ENCODE measurements at places on chromosomes 5 and 9.
A peak's percentile ranks its signal among the peaks of the same experiment; 100 is the strongest.

DNA sequence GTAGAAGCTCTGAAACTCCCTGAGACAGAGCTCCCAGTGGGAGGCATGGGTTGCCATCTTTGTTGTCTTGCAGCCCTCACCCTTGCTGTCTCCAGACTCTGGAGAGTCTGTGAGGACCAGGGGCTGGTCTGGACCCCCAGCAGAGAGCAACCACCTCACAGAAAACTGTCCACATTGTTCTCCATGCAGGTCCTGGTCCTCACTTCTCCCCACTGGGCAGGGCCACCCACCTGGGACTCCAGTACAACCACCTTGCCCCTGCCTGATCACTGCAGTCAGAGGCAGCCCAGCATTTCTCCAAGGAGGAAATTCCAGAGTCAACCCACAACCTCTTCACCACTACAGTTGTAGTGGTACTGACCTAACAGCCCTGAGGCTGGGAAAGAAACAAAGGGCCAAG is 285.6 kb upstream of the RPS23 start:
- no peak for DNase-seq

GRCh38 chr9:120742951-120743416 is 28.7 kb upstream of the MEGF9 start:
- DNase-seq, result no peak

DNA sequence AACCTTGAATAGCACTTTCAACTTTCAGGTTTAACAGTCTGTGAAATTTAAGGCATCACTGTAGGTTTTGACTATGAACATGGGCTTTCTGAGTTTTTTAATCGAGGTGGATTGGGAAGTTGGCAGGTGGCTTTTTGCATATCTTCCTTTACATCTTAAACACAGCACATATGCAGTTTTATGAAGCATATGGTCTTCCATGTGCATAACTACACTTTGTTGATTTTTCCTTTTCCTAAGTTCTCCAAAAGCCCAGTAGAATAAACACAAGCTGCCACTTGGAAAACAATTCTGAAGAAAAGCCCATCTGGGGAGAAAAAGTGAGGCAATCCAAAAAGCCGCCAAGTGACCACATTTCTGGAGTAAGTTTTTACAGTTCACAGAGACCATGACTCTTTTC is 236.5 kb upstream of the IL12B start:
- DNase-seq, result no peak

- no peak for DNase-seq
Observed at GRCh38 chr9:117392992-117393391, 21.9 kb downstream of the ASTN2 start.

DNA sequence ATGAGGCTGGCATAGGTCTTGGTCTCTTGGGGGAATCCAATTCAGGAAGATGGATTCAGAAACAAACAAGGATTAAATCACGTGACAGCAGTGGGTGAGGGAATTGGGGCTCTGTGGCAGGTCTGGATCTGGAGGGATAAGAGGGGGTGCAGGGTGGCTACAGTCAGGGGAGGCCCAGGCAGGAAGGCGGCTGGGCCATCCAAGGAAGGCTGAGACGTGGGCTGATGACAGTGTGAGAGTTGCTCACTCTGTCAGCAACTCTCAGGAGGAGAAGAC is 65.8 kb upstream of the COL5A1 start:
- no peak for DNase-seq

DNA sequence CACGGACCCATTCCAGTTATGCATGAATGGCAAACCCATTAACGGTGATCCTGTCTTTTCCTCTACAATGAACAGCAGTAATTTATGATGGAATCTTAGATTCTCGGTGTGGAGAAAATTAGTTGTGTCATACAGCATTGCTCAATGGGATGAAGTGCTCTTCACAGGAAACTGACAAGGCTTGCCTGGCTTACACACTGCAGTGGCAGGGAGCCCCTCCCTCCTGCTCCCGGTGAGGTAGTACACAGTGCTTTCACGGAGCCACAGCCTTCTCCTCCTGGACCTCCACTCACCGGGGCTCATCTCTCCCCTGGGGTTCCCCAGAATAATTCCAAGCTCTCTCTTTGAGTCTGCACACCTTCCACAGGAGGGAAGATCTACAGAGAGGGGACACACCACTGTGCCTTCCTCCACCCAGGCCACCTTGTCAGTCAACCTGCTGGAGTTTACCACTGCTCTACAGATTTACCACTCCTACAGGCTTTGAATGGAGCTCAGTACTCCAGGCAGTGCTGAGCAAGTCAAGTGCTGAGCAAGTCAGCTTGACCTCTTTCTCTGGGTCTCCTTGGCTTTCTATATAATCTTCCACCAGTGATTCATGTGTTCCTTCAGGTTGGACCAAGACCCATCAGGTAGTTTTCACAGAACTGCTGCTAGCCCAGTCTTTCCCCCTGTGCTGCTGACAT is 59.1 kb upstream of the TBC1D2 start:
- no peak for DNase-seq

DNA sequence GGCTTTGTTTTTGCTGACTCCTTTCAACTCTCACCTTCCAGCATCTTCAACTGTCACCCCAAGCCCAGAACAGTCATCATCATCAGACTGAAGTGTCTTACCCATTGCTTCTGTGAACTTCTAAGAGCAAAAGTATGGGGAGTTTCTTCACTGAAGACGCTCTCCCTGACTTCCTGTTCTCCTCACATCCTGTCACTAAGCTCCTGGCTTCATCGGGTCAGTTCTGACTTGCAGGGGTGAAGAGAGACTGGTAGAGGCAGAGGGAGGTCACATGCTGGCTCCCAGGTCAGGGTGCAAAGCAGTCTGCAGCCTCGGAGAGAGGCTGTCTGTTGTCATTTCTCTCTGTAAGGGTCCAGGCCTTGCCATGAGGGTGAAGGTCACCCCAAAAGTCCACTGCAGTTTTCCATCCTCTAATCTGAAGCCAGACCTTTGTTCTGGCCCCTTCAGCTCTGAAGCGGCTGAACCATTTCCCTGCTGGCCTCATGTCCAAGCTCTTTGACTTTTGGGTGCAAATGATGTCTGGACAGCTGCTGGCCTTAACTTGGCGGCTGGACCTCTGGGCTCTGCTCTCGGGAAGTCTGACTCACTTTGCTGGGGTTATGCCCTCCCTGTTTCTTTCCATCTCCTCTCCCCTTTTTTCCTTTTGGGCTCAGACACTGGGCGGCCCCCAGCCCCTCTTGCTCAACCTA is 305.0 kb downstream of the RAB3C start:
- no peak for DNase-seq

GRCh38 chr5:143938230-143938629 is 126.3 kb downstream of the HMHB1 start:
- DNase-seq, result no peak

GRCh38 chr9:76313771-76314170 is 80.5 kb downstream of the RFK start:
- DNase-seq, result no peak

GRCh38 chr9:137454145-137454596 is 5.0 kb downstream of the NSMF start:
- peak; percentile 54 for DNase-seq

DNA sequence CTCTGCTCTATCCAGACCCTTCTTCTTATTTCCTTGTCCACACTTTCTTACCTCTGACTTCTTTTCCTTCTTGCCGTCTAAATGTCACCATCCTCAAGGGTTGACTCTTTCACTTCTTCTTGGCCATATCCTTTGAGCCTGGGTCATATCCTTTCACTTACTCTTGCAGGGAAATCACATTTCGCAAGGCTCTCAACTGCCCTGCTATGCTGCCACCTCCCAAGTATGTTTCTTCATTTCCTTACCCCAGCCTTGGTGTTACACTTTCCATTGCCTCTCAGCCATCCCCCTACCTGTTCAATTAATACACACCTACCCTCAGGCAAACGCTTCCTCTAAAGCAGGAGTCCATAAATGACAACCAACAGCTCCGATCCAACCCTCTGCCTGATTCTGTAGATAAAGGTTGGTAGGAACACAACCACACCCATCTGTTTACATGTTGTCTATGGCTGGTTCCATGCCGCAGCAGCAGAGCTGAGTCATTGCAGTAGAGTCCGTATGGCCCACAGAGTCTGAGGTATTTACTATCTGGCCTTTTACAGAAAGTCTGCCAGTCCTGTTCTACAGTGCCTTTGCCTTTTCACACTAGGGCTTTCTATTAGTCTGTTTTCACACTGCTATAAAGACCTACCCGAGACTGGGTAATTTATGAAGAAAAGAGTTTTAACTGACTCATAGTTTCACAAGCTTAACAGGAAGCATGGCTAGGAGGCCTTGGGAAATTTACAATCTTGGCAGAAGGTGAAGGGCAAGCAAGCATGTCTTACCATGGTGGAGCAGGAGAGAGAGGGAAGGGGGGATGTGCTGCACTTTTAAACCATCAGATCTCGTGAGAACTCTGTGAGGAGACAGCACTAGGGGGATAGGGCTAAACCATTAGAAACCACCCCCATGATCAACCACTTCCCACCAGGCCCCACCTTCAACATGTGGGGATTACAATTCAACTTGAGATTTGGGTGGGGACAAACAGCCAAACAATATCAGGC is 97.9 kb downstream of the SV2C start:
- DNase-seq, result no peak

DNA sequence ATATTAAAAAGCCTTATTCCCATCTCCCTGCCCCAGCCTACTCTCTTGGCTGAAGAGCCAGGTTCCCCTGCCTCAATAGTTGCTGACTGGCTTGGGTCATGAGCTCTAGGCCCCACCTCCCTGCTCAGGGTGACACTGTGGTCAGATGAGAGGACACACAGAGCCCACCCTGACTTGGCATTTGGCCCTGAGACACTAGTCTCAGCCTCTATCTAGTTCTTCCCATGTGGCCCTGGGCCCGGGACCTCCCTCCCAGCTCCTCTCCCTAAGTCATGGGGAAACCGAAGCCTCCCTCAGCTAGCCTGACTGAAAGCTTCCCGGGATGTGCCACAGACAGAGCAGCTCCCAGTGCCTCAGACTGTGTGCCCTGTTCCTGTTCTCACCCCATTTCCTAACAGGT is 5.8 kb upstream of the MYOZ3 start:
- DNase-seq, result no peak

Measured in retina (tissue), 1 donor.